KBM-7 (cell line): ENCODE measurements at places on chromosomes 13 and 19.
A peak's percentile ranks its signal among the peaks of the same experiment; 100 is the strongest.

DNA sequence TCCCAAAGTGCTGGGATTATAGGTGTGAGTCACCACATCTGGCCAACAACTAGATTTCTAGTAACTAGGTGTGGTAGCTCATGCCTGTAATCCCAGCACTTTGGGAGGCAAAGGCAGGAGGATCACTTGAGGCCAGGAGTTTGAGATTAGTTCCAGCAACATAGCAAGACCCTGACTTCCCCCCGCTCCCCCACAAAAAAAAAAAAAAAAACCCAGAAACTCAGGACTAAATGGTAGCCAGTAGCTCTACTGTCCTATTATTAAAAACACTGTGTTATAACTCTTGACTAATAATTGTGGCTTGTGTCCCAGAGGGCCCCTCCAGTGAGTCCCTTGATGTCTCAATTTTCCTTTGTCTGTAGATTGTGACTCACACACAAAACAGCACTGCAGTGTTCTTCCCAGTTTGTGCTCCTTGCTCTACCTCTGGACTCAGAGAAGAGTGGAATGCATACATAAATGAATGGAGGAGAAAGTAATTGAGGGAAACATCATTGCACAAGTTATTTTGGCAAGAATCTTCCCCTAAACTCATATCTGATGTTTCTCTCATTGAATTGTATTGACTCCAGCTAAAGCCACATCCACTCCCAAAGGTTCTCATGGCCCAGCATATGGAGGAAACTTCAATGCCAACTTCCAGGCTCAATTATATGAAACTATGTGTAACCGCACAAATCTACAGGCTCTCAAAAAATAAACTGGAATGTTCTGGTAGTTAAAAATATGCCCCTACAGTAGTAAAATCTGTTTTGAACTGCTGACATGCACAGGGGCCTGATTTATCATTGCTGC is 8.8 kb downstream of the TPT1 start:
- no peak for DNase-seq

DNA sequence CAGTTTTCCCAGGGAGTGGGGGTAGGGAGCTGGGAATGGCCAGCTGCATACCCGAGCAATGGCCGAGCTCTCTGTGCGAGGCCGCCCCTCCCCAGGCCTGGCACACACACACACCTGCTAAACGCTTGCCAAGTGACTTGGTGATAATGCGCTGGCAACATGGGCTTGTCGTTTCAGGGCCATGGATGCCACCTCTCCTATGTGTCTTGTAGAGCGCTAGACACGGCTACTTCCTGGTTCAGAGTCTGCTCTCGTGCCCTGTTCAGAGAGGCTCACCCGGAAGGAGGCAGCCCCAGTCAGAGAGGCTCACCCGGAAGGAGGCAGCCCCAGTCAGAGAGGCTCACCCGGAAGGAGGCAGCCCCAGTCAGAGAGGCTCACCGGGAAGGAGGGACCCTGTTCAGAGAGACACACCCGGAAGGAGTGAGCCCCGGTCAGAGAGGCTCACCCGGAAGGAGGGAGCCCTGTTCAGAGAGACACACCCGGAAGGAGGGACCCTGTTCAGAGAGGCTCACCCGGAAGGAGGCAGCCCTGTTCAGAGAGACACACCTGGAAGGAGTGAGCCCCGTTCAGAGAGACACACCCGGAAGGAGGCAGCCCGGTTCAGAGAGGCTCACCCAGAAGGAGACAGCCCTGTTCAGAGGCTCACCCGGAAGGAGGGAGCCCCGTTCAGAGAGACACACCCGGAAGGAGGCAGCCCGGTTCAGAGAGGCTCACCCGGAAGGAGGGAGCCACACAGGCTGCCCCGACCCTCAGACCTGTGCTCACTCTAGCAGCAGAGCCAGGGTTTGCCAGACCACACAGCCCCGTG is 4.2 kb downstream of the ADPRHL1 start:
- peak; percentile 94 for DNase-seq

DNA sequence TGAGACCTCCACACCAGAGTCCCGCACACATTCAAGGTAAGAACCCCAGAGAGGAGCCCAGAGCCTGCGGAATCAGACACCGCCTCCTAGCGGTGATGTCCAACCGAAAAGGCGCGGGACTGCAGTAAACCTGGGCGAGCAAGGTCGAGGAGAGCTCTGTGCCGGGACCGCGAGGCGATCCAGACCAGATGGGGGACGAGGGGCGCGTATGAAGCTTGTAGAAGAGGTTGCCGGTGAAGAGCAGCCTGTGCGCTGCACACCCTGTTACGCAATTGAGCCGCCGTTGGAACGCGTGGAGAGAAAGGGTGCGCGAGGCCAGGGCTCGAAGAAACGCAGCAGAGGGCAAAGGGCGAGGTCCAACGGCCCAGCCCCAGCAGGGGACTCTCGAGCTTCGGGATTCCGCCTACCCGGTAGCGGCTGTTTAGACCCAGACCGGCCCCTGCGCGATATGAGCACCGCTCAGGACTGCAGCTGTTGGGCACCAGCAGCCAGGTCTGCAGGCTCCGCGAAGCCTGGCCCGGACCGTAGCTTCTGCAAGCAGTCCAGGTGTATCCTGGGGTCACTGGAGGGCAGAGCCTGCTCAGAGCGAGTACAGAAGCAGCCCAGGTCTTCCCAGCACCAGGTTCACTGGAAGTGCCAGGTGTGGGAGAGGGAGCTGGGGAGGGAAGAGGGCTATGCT is 65.9 kb upstream of the ZNF599 start:
- no peak for DNase-seq

GRCh38 chr13:100493418-100493817 is 95.2 kb downstream of the GGACT start:
- DNase-seq, result no peak

DNA sequence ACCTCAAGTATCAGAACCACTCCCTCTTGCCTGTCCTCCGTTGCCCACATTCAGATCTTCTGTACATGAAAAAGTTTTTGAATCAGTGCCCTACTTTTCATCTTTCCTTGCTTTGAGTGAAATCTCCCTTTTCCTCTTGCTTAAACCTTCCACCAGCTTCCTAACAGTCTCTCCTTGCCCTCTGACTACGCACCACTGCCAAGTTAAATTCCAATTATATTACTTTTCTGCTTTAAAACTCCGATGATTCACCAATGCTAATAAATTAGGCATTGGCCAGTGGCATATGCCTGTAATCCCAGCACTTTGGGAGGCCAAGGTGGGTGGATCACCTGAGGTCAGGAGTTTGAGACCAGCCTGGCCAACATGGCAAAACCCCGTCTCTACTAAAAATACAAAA is 30.7 kb upstream of the RFXAP start:
- DNase-seq, result no peak

DNA sequence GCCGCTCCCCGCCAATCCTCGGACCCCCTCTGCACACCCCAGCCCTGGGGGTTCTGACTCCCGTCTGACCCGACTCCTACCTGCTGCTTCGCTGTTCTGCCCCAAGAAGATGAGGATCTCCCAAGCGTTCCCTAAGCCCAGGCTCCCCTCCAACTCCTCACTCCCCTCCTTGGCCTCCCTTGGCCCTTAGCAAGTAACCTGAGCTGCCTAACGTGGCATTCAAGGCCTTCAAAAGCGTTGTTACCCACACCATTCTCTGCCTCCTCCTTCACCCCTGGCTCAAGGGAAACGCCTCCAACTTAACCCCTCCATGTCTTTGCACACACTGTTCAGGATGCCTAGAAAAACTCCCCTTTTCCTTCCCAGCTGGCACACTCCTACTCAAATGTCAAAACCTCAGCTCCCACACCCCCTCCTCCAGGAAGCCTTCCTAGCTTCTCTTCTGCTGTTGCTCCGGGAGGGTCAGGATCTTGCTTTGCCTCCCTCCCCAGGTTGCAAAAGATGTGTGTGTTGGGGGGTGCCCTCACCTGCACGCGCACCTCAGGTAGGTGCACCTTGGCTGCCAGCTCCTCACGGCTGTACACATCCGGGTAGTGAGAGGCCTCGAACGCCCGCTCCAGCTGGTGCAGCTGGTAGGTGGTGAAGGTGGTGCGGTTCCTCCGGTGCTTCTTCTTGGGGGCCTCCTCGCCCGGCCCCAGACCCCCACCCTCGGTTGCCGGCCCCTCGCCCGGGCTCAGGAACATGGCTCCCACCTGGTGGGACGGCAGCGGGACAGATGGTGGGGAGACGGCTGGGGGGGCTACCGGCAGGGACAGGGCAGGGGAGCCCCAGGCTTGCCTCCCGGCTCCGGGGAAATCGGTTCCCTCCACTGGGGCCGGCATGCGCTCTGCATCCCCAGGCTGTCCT is 775 bp downstream of the RAX2 start:
- DNase-seq, result no peak

GRCh38 chr19:34474233-34474989 is 7.1 kb upstream of the WTIP start:
- no peak for DNase-seq

DNA sequence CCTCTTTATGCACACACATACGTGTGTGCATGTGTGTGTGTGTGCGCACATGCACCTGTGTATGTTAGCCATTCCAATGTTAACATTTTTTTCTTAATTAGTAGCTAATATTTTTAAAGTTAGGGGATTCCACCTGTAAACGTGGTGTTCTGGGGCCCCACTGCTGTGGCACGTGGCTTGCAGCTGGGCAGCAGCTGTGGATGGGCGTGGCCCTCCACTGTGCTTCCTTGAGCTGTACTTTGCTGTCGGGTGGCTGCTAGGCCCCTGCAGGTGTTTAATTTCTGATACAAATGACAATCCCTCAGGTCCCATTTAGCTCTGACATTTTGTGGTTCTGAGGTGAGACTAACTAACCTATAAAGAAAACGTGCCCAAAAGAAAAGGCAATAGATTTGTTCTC is 58.9 kb upstream of the GJB6 start:
- no peak for DNase-seq

DNA sequence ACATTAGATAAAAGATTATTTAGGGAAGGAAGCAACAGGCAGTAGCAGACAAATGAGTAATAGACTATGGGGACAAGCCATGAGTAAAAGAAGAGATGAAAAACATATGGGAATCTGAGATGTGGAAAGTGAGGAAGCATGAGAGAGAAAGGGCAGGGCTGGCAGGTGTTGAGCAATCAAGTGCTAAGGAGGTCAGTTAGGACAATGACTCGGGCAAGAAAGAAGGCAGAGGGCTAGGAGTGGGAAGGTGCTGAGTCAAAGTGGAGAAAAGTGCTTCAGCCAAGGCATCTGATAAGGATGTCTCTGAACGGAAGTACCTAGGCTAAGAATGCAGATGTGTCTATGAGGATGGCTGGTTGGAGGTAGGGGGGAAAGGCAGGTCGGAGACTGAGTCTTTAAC is 291.9 kb upstream of the HTR2A start:
- DNase-seq, result no peak

DNA sequence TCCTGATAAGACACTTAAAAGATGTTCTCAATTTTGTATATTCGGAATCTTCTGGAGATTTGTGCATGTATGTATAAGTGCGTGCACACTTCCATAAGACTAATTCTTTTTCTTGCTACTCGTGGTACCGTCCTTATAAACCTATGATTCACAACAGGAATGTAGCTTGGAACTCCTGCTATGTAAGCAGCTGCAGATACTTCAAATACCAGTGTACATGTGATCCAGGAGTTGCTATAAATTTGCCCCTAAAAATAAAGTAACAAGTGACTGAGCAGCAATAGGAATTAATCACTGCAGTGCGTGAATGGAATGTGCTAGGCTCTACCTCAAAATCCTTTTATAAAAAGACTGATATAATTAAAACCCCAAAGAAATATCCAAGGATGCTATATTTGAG is 214.9 kb downstream of the KLF5 start:
- DNase-seq, result no peak

DNA sequence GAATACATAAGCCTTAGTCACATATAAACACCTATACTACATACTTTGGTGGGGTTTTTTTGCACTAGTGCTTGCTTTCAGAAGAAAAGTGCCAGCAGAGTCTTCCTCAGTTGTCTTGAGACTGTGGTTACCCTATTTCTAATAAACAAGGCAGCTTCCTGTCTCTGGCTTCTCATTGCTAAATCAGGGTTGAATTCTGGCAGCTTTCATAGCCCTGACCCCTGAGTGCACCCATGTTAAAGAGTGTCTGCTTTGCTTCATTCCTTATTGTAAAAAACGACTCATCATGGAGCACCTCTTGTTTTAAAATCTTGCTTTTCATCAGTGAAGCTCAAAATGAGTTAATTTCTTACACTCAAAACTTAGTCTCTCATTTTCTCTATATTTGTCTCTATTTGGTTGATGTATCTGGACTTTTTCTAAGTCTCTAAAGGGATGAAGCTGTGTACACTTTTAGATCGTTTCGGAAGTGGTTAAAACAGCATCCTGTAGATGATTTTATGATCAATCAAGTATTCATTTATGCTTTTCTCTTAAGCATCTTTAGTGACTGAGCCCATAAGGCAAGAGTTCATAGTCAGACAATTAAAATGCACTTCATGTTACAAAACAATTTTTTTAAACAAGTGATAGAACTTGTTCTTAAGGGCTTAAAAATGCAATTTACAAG is 72.1 kb downstream of the KLF12 start:
- DNase-seq, result peak; percentile 17

DNA sequence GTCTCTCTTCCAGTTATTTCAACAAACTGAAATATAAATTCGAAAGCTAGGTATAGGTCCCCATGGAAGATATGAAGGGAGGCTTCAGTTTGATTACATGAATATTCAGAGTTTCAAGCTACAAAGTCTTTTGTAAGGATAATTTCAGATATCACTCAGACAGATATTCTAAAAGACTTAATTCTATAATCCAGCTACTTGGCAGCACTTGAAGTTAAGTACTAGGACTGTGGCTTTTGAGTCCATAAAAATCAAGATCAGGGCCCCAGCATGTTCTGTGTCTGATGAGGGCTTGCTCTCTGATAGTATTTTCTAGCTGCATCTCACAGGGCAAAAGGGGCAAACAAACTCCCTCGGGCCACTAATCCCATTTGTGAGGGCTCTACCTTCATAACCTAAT is 160.6 kb upstream of the IRS2 start:
- DNase-seq, result no peak

DNA sequence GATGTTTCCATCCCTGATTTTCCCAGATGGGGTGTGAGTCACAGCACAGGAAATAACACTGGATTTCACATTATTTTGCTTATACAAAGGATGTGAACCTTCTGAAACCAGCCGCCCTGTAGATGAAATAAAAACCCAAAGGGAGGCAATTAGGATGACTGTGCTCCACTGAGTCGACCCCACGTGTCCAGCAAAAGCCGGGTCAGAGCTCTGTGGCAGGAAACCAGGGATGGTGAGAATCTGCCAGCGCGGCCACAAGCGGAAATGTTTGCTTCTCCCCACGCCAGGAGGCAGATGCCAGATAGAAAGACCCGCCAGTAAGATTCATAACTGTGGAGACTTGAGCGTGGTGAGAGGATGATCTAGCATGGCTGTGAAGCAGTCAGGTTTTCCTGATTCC is 764.4 kb downstream of the LIG4 start:
- DNase-seq, result peak; percentile 72

DNA sequence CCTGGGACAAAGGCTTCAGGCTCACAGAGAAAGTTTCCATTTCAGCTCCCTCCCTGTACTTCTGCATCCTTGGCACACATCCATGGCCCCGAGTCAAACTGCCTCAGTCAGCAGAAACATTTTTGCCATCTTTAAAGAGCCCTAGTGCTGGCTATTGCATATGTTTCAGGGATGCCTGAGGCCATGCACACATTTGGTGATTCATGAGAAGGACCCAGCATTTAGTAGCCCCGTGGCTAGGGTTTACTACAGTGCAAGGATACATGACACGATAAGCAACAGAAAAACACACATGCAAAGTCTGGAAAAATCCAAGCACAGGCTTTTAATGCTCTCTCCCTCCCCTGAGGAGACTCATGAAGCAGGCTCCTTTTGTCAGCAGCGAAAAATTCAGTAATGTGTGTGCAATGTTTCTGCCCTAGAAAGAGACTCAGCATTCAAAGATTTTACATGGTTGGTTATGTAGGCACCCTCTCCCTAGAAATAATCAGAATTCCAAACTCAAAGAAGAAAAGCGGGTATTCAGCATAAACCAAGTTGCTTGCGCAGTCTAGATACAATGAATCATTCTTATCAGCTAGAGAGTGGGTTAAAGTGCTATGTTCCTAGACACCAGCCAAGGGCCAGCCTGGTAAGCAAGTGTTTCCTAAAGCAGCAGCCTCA is 17.6 kb downstream of the ACOD1 start:
- no peak for DNase-seq
